Skin of body (tissue), 3 donors: ENCODE measurements at places on chromosomes 16 and 17.

DNA sequence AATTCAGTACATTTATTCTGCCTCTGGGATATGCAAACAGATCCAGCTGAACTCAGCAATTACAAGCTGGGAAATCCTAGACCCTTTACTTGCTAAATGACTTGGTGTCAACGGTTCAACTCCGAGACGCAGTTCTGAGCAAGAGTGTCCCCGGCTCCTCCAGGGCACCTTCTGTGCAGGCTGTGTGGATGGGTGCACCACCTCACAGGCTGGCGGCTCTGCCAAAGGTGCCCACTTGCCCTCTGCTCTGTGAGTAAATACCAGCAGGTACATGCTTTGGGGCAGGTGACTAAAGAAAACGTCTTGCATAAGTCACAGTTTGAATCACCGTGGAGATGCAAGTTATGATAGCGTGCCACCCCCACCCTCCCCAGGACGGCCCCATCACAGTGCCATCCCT is 23.3 kb downstream of the MAP1LC3B start:
- DNase-seq = no peak

DNA sequence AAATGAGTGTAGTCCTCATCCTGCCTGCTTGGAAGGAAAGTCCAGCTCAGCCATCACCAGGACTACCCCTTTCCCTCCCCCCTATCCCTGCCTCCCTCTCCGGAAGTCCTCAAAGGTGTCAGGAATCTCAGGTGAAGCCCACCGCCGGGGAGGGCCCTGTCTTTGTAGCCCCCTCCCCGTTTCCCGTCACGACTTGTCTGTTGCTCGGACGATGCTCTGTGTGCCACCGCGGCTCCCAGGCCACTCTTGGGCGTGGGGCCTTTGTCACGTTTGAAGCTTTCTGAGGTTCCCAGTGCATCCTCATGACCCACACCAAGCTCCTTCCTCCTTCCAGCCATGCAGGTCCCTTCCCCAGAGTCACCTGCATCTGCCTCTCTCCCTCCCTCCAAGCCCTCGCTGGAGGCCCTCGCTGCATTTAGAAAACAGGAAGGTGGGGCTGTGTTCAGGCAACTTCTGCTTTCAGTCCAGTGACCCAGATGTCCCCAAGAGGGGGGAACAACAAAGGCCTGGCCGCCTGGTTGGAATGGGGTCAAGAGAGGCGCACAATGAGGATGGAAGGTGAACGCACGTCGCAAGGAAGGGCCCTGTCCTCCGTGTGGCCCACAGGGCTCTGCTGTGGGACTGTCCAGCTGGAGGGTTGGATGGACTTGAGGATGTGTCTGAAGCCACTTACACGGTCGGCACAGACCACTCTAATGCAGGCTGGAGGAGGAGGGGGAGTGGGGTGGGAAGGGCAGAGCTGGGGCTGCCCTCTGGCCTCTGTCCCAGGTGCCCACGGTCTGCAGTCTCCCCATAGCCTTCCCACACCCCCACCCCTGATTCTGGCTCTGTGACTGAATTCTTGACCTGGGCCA is 59.9 kb downstream of the OR1D5 start:
- DNase-seq = no peak

DNA sequence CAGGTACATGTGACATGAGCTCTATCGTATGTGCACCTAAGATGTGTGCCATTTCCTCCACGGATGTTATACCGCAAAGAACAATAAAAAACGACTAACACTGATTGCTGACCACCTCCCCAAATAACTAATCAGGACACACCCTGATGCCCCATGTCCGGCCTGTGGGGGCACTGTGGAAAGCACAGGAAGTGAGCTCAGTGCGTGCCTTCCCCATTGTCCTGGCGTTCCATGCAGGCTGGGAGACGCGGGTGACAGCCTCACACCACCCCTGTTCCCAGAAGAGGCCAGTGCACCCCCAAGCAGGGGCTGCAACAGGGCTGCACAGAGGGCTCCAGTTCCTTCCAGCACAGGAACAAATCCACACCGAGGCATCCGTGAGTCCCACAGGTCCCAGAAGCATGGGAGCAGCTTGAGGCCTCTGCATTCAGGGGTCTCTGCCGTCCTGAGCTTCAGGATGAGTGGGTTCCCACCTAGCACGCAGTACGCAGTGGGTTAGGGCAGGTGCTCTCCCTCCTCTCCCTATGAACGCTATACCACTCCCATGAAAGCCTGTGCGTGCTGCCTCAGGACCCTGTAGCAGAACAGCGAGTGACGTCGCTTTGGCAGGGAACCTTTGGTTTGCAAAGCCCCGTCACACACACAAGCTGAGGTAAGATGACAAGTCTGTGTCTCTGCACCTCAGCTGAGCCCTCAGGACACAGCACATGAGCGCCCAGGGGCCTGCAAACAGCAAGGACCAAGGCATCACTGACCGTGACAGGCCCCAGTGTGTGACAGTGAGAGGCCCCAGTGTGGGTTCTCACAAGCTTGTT is 117.7 kb downstream of the ZNF778 start:
- no peak for DNase-seq

DNA sequence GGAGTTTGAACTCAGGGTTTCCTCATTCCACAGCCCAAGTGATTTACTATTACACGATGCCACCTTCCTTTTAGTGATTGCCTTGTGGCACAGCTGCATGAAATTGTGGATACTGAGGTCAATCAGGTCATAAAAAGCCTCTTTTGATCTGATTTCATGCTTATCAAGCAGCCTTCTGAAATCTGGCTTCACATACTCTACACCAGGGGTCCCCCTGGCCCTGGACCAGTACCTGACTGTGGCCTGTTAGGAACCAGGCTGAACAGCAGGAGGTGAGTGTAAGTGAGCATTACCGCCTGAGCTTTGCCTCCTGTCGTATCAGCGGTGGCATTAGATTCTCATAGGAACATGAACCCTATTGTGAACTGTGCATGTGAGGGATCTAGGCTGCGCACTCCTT is 13.8 kb downstream of the SLFN5 start:
- DNase-seq = no peak

GRCh38 chr17:64418506-64419339 is 28.1 kb upstream of the PECAM1 start:
- DNase-seq = peak; percentile 26

GRCh38 chr17:67628580-67629013 is 89.1 kb upstream of the NOL11 start:
- DNase-seq = no peak

DNA sequence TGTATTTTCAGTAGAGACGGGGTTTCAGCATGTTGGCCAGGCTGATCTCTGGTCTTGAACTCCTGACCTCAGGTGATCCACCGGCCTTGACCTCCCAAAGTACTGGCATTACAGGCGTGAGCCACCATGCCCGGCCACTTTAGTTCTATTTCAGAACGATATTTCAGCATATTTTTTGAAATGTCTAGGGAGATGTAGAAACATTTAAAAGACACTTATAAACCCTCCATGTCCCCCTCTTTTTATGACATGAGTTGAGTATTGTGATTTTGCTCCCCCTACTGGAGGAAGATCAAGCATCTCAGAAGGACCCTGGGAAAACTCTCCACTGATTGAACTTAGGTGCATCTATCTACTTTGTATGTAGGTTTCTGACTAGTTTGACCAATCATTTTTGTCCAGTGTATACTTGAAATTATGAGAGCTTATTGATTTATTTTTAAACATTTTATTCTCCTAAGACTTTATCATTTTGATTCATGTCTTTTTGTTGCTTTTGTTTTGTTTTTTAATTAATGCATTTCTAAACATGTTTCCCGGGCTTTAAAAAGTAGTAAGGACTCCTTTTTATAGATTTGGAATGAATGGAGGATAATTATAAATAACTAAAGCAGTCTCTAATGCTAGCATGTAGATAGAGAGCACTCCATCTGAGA is 105.1 kb downstream of the CHD9 start:
- DNase-seq = peak; percentile 52

DNA sequence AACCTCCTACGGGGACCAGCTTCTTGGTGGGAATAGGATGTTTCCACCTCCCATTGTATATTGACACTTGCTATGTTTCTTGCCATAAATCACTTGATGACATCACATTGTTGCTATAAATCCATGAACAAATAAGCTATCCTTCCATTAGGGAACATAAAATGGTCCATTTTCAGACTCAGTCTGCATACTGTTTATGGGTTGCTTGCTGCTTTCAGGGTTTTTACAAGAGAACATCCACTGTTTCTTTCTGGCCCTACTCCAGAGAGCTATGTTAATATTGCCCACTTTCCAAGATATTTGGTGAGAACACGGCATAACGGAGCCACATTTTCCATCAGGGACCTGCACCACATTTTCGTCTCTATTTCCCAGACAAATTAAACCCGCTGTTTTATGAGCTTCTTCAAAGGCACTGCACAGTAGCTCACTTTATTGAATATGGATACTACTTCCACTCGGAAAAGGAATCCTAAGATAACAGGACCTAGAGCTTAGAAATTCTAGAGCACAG is 800.2 kb downstream of the KCNJ2 start:
- DNase-seq = no peak

- no peak for DNase-seq
Measured at GRCh38 chr16:19172098-19172780, 4.2 kb downstream of the SYT17 start.

- no peak for DNase-seq
Measured at GRCh38 chr16:72812672-72813071, 235.3 kb downstream of the ZFHX3 start.

DNA sequence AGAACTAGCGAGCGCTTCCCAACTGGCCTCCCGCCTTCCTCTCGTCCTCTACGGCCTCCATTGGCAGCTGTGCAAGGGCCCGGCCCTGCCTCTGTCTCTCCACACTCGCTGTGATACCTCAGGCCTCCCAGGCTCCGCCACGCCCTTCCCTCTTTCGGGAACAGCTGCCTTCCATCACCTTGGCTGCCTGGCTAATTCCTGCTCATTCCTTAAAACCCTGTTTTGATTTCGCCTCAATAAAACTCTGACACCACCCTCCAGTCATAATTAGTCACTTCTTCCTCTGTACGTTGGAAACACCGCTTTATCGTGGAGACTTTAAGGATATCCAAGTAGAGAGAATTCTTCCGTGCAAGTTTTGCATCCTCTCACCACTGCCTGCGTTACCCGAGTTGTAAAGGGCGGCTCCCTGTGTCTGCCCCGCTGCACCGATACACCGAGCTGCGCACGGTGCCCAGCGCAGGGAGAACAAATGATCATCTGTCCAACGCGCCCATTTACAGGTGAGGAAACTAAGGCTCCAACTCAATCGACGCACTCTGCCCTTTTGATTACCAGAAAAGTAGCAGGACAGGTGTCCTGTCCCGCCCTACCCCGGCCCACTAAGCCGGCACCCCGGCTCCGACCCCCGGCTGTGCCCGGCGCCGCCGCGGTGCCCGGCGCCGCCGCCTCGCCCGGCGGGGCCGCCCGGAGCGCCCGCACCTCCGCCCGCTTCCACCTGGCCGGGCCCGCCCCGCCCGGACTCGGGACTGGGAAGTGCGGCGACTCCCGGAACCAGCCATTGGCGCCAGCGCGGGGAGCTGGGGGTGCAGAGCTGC is 139.7 kb downstream of the SEC14L1 start:
- DNase-seq = no peak

DNA sequence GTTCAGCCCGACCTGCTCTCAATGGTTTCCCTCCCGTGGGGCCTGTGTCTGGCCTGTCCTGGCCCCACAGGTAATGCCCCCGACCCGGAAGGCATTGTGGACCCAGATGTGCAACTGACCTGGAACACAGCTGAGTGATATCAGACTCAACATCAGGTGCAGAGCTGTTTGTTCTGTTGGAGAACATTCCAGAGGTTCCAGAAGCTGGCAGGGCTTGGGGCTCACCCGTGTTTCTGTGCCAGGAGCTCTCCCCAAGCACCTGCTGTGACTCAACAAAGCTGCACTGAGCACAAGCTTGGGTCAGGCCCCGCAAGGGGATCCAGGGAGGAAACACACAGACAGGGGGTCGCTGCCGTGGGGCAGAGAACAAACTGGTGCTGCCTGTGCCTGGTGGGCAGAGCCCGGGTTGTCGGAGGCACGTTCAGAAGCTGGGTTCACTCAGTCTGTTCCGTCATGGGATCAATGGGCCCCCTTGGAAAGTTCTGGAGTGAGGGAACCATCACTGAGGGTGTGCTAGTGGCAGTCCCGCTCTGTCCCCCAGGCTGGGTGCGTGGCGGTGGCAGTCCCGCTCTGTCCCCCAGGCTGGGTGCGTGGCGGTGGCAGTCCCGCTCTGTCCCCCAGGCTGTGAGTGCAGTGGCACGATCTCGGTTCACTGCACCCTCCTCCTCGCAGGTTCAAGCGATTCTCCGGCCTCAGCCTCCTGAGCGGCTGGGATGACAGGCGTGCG is 22.1 kb downstream of the HS3ST6 start:
- no peak for DNase-seq
